ENCODE measurements at places on chromosomes 6 and 20. TPM values are rescaled to one million over a fixed set of nuclear protein-coding genes. Genes with fewer than 3 reads are reported as not detected.

Gene COL11A2
- polyA plus RNA-seq, result 0.60 TPM

Gene FRS3
- 1.6 TPM for polyA plus RNA-seq

Gene NDUFAF4
- polyA plus RNA-seq, result 31.2 TPM

- DNase-seq, result no peak
Observed at GRCh38 chr6:141210901-141211300, 921.8 kb upstream of the GJE1 start.

DNA sequence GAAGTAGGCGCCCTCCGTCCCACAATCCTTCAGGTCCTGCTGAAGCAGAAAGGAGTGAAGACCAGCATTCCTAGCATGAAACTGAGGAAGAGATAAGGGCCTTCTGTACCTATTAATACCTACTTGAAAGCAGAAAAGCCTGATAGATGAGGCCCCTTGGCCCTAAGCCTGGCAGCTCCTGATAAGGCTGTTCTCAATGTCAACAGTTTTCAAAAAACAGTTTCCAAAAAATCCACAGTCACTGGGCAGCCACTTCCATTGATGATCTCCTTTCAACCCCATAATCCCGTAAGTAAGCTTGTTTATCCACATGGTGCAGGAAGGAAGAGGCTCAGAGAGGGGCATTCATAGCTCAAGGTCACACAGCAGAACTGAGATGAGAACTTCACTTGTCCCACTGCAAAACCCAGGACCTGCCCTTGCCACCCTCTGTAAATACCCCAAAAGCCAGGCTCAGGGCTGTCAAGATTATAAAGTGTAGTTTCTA lies 2.8 kb upstream of the E2F1 start:
- no peak for DNase-seq

DNA sequence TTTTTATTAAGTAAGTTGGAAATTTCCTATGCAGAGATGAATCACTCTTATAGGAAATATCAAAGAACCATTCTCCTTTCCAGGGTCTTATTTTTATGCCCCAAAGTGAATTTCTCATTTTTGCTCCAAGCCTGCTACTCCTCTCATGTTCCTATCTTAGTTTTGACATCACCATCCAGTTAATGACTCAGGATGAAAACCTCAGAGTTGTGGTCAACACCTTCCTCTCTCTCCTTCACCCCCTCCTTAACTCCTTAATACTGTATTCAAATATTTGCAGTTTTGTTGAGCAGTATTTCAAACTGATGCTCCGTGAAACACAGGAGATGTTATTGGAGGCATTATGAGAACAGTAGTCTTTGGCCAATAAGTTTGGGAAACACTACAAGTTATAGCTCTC lies 64.1 kb downstream of the NRN1 start:
- no peak for DNase-seq
